ENCODE measurements at places on chromosomes 12 and 14.

GRCh38 chr12:52772188-52772587 is 5.0 kb downstream of the KRT76 start:
- DNase-seq = no peak

DNA sequence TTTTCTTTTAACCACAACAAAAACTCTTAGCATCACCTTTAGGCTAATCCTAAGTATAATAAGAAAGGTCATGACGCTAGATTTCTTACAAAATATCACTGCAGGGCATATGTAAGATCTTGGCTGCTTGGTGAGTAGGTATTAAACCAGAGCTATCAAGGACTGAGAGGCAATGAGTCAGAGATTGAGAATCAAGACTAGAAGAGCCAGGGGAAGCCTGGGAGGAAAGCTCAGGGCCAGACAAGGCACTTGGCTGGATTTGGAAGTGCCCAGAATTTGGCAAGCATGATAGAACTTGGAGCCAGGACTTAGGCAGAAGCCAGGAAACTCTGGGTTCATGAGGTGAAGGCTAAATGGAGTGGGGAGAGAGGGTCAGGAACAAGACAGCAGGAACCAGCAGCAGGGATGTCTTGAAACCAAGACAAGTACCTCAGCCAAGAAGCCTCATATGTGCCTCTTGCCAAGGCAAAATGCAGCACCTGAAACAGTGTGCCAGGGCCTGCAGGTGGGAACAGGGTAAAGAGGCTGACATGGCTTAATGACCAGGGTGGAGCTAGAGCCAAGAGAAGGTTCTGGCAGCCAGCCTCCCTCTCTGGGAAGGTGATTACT is 49.9 kb downstream of the PTHLH start:
- DNase-seq = no peak

- peak; percentile 21 for DNase-seq
Measured at GRCh38 chr14:88430976-88431375, 45.5 kb downstream of the SPATA7 start.

GRCh38 chr12:27186022-27186839 is 57.9 kb upstream of the STK38L start:
- DNase-seq = no peak

GRCh38 chr12:2582631-2583030 is 212.1 kb upstream of the FKBP4 start:
- DNase-seq = no peak

DNA sequence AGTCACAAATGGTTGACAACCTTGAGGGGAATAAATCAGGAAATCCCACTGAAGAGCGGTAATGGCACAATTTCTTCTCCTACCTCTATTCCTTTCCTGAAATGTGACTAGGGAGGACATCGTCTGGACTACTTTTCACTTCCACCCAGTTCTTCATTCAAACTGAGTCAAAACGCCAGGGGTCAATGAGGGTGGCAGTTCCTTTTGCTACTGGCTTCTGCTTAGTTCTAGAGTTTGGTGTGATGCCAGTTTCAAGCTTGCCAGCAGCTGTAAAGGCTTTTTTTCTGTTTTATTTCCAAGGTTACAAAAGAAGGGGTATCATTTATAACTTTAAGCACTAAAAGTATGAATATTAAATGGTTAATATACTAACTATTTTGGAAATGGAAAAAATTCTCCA is 286.5 kb downstream of the SOX5 start:
- DNase-seq = no peak

DNA sequence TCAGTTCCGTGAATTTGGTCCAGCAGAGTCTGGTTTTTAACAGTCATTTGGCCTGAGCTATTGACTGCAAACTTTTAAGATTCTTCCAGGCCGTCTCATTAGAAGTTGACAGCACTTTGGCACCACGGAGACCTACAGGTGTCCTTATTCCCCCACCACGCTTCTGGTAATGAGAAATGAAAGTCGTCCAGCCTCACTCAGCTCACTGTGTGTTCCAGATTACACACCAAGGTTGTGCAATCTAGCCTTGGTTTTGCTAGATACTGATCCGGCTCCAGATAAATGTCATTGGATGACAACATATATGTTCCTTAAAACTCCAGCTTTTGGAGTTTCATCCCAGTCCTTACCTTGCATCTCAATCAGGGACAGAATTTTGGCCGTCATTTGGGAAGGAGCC is 210.4 kb downstream of the CHST11 start:
- DNase-seq = no peak

- DNase-seq = no peak
Measured at GRCh38 chr12:100793182-100793581, 1.4 kb upstream of the ANO4 start.

- no peak for DNase-seq
Measured at GRCh38 chr14:36091096-36091495, 85.4 kb downstream of the PTCSC3 start.

DNA sequence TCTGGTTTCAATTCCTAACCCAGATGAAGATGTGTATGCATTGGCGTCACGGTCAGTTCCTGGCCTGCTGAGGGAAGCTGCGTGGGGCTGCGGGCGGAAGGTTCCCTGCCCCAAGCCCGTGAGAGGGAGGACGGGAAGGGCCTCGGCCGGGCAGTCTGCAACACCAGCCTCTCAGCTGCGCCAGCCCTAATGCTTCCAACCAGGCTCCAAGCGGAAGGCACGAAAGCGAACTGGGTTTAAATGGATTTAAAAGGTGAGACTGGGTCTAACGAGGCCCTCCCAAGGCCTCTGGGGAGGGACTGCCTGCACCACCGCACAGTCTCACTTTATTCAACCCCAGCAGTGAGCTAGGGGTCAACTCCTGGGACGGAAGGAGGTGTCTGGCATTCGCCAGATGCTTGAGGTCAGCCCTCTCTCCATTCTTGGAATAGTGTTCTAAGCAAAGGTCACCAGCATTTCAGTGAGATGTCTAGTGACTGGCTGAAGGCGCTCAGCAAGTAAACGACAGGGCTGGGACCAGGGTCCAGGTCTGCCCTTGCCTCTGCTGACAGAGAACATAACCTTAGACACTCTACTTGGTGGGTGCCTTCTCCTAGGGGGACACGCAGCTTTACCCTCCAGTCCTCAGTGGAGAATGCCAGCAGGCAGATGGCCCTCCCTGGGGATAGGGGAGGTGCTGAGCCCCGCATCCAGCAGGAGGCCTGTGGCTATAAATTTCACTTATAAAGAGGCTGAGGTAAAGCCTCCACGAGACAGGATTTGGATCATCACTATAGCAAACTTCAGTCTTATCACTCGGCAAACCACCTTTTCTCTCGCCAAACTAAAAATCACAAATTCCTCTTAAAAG is 92.2 kb downstream of the PIWIL1 start:
- DNase-seq = no peak

DNA sequence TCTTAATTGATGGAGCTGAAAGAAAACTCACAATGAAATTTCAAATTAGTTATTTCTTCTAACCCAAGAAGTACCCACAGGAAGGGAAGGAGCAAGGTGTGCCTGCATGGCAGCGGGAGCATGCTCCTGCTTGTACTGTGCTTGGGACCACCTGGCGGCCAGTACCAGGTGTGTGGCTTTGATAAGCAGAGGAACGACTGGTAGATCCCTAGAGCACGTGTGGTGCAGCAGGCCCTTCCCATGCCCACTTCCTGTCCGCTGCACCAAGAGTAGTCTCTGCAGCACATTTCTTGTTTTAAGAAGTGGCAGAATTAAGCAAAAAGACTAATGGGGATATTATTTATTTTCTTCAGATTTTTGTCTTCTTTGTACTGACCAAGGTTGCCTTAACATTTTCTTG is 122.3 kb upstream of the ATF1 start:
- peak; percentile 86 for DNase-seq

DNA sequence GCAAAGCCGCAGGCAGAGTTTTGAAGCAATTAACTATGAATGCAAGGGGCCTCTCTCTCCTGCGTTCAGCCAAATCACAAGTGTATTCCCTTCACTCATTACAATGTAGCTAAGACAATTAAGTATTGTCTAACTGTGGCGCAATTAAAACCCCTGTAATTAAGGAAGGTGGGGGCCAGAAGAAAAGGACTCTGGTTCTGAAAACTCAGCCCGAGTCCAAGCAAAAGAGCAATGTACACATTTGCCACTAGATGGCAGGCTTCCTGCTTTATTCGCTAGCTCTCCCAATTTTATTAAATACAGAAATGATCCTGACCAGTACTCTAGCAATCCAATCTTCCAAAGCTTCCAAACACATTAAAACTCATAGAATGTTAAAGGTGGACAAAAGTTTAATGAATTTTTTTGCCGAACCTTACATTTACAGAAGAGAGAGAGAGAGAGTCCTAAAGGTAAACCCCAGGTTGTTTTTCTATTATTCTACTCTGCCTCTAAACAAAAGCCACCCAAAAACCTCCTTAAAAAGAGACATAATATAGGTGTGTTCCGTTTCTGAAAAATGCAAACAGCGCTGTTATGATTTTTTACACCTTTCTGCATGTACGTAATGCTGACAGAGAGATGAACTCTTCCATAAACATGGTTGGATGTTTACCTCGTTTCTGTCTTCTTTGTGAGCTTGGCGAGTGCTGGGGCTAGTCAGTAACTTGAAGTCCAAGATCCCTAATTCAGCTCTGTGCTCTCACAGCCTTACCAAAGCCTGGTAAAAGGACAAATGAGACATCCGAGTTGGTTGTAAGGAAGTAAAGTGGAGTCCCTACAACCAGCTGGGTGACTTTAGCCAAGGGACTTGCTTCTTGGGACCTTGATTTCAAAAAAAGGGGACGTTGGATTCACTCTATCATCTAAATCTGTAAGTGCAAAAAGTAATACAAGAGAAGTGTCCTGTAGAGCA is 50.9 kb upstream of the VASH1 start:
- peak; percentile 68 for DNase-seq

DNA sequence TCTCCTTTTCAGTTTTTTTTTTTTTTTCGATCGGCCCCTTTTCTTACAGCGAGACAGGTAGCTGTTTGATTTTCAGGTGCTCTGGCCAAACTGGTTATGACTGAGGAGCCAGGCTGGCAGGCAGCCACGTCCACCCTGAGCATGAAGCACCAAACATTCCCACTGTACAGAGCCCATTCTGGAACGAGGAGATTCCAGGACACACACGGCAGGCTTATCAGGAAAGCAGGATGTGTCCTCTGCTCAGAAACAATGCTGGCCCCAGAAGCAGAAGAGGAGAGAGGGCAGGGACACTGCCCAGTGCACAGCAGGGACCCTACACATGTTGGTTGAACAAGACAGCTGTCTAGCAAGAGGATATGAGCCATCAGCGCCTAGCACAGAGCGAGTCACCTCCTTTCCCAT is 3.7 kb upstream of the KRT2 start:
- DNase-seq = no peak

DNA sequence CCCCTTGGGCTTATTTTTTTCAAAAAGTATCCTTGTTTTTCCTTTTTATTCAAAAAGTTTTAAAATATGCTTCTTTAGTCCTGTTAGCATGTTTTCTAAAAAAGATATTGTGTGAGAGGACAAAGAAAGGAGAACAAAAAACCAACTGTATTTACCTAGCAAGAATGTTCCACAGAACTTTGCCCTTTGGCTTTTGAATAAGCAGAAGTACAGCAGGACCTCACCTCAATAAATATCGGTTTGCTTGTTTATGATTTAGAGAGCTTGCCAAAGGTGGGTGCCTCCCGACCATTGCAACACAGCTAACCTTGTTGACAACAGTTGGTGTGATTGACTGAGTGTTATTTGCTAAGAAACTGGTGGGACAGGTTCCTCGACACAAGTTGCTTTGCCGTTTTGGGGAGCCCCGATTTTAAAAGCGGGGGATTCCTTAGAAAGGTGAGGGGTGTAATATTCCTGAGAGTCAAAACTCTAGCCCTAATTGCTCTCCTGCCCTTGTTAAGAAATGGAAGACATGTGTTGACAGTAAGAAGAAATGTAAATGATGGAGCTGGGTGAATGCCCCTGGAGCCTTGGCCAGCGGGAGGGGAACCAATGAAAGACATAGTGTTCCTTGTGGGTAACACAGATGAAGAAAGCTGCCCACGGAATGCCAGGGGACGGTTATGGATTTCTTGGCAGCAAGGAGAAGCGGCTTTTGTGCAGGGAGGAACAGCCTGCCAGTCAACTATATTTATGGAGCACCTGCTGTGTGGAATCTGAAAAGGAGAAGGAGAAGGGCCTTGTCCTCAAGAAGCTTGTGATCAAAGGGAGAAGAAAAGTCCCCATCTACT is 13.7 kb downstream of the MYBPC1 start:
- no peak for DNase-seq

DNA sequence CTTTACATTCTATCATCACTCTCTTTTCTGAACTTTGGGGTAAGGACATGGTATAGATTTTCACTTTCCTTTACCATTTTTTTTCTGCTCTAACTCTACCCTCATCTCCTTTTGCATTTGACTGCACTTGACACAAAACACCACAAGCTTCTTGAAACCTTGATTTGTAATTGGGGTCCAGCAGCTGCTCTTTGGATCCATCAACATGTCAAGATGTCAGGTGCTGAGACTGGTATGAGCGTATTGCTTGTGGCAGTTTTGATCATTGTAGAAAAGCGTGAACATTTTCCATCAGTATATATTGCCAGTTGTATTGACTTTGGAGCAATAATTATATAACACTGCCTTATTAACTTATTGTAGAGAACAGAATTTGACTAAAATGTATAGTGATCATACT is 838.6 kb downstream of the TRHDE start:
- DNase-seq = no peak

DNA sequence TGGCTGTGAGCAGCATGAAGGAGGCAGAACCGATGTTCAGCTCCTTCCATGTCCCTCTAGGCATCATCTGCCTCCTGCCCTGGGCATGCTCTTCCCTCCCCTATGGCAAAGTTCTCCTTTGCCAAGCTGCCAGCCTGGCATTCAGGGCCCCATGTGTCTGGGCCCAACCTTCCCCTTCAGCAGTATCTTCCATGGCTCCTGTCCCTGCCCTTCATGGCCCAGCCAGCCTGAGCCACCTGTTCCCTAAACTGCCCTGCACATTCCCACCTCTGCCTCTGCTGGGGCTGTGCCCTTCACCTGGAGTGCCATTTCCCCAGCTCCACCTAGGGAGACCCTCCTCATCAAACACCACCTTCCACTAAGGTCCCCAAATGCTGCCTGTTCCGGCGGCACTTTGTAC is 74.0 kb upstream of the TCL1A start:
- DNase-seq = no peak

GRCh38 chr12:100675432-100675831 is 101.9 kb downstream of the GAS2L3 start:
- peak; percentile 81 for DNase-seq

GRCh38 chr12:50188875-50189575 is 21.9 kb upstream of the CERS5 start:
- no peak for DNase-seq

GRCh38 chr12:49564686-49565405 is 3.1 kb downstream of the MCRS1 start:
- no peak for DNase-seq

- no peak for DNase-seq
Measured at GRCh38 chr14:57921377-57921776, 55.5 kb upstream of the SLC35F4 start.

- DNase-seq = peak; percentile 47
Measured at GRCh38 chr14:65346895-65347294, 65.6 kb upstream of the FUT8 start.

- DNase-seq = no peak
Measured at GRCh38 chr14:63875311-63875710, 22.5 kb downstream of the SYNE2 start.

DNA sequence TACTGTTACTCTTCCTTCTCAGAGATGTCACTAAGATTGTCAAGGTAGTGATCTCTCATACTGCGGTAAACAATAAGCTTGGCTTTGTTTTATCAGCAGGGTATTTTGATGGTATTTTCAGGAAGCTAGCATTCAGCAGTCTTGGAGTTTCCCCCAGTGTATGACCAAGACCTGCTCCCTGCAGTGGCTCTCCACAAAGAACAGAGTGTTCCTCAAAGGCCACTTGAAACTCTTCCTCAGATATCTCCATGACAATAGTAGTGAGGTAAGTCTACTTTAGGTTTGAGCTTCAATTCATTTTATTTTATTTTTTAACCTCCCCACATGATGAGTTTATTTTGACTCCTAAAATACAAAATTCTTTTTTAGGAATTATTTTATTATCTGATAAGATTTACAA is 74.0 kb upstream of the G2E3 start:
- no peak for DNase-seq
